A549 treated with ZK216348 at 1 μM for 4 hours (cell line): ENCODE measurements at places on chromosomes 6 and 20. TPM values are rescaled to one million over a fixed set of nuclear protein-coding genes. Genes with fewer than 3 reads are reported as not detected.

Gene CFAP206
- 0.50 to 0.62 TPM (median 0.54 TPM) in 5 replicates for total RNA-seq

Gene TFAP2D
- not detected in 5 replicates for total RNA-seq

Gene PRR18
- 0.09 to 0.54 TPM (median 0.21 TPM) in 4 of 5 replicates, not detected in the other for total RNA-seq

Gene FAM83C
- total RNA-seq, result 0.07 to 0.15 TPM (median 0.12 TPM) in 4 of 5 replicates, not detected in the other

Gene CCDC167
- 39.4 to 58.5 TPM (median 45.5 TPM) in 5 replicates for total RNA-seq

Gene HLA-DQB1
- total RNA-seq, result not detected in 5 replicates

Gene UST
- total RNA-seq, result 2.5 to 5.0 TPM (median 3.3 TPM) in 5 replicates

Gene LY6G6F
- total RNA-seq, result not detected in 5 replicates

Gene TMEM244
- total RNA-seq, result not detected in 5 replicates

Gene LST1
- total RNA-seq, result not detected in 5 replicates

Gene CRISP1
- not detected in 5 replicates for total RNA-seq

Gene XRN2
- total RNA-seq, result 90.6 to 110 TPM (median 101 TPM) in 5 replicates

Gene SEL1L2
- not detected in 5 replicates for total RNA-seq

Gene PPP1R3G
- 1.2 to 2.2 TPM (median 1.6 TPM) in 5 replicates for total RNA-seq

Gene SLC17A4
- total RNA-seq, result not detected in 5 replicates

Gene HCRTR2
- total RNA-seq, result not detected in 5 replicates

Gene DLL1
- 0.07 to 0.38 TPM (median 0.13 TPM) in 5 replicates for total RNA-seq

Gene PAX1
- total RNA-seq, result 0.09 TPM in 1 of 5 replicates, not detected in the others

Gene NHSL1
- 1.7 to 4.3 TPM (median 3.8 TPM) in 5 replicates for total RNA-seq

Gene GGTLC1
- total RNA-seq, result not detected in 5 replicates

Gene ALDH8A1
- 0.13 to 0.33 TPM (median 0.27 TPM) in 5 replicates for total RNA-seq

Gene ZNF318
- total RNA-seq, result 3.7 to 6.0 TPM (median 5.2 TPM) in 5 replicates

Gene APMAP
- total RNA-seq, result 145 to 179 TPM (median 170 TPM) in 5 replicates

Gene BHLHE23
- total RNA-seq, result not detected in 5 replicates

Gene FAM162B
- total RNA-seq, result not detected in 5 replicates

Gene LATS1
- 5.5 to 9.6 TPM (median 7.2 TPM) in 5 replicates for total RNA-seq

Gene TGM3
- 0.07 to 0.22 TPM (median 0.08 TPM) in 3 of 5 replicates, not detected in the others for total RNA-seq

Gene KCNQ5
- 1.2 to 1.8 TPM (median 1.5 TPM) in 5 replicates for total RNA-seq

Gene ID4
- 0.87 to 1.5 TPM (median 0.90 TPM) in 5 replicates for total RNA-seq

Gene FOXF2
- total RNA-seq, result 17.5 to 29.8 TPM (median 25.5 TPM) in 5 replicates

Gene NKX2-4
- total RNA-seq, result not detected in 5 replicates

Gene PRND
- not detected in 5 replicates for total RNA-seq

Gene TFAP2A
- total RNA-seq, result 11.7 to 15.9 TPM (median 14.2 TPM) in 5 replicates

Gene ELOVL2
- total RNA-seq, result 3.6 to 7.5 TPM (median 6.7 TPM) in 5 replicates

Gene BPI
- not detected in 5 replicates for total RNA-seq

Gene PTGIS
- total RNA-seq, result 0.04 TPM in 1 of 5 replicates, not detected in the others

Gene FOXS1
- total RNA-seq, result 0.40 to 1.1 TPM (median 0.76 TPM) in 4 of 5 replicates, not detected in the other

Gene GPRC6A
- total RNA-seq, result not detected in 5 replicates

Gene C6orf15
- total RNA-seq, result not detected in 5 replicates

Gene MYLK2
- total RNA-seq, result 0.22 to 1.2 TPM (median 0.55 TPM) in 5 replicates

Gene TREM1
- total RNA-seq, result 0.36 to 0.58 TPM in 2 of 5 replicates, not detected in the others
